Activated naive CD4-positive, alpha-beta T cell treated with anti-CD3 and anti-CD28 coated beads for 36 hours (primary cell): ENCODE measurements at places on chromosomes 2 and 18. TPM values are rescaled to one million over a fixed set of nuclear protein-coding genes. Genes with fewer than 3 reads are reported as not detected.

Gene MBP
- total RNA-seq: 36.6 TPM

Gene DCAF17
- 21.1 TPM for total RNA-seq

Gene UGP2
- total RNA-seq: 82.2 TPM

Gene TUBA4B
- not detected for total RNA-seq

Gene PROM2
- total RNA-seq: 0.45 TPM

Gene VAMP5
- 21.8 TPM for total RNA-seq

Gene CD226
- total RNA-seq: 19.9 TPM

Gene PIEZO2
- not detected for total RNA-seq

Gene SCN9A
- not detected for total RNA-seq

Gene PRSS56
- not detected for total RNA-seq

Gene CSRNP3
- total RNA-seq: not detected

Gene PSD4
- 87.4 TPM for total RNA-seq

Gene SCN3A
- 0.12 TPM for total RNA-seq

Gene RAPH1
- total RNA-seq: 8.6 TPM

Gene CD8B
- 0.94 TPM for total RNA-seq

Gene AQP12A
- total RNA-seq: not detected
